Chondrocyte (in vitro differentiated cells): ENCODE measurements at places on chromosomes 2 and 18. TPM values are rescaled to one million over a fixed set of nuclear protein-coding genes. Genes with fewer than 3 reads are reported as not detected.

The DSC2 gene
- 0.58 to 2.3 TPM (median 2.0 TPM) in 3 replicates for total RNA-seq

- DNase-seq, result no peak
These were observed 119.2 kb downstream of the ETAA1 start for GRCh38 chr2:67516362-67516761.

DNA sequence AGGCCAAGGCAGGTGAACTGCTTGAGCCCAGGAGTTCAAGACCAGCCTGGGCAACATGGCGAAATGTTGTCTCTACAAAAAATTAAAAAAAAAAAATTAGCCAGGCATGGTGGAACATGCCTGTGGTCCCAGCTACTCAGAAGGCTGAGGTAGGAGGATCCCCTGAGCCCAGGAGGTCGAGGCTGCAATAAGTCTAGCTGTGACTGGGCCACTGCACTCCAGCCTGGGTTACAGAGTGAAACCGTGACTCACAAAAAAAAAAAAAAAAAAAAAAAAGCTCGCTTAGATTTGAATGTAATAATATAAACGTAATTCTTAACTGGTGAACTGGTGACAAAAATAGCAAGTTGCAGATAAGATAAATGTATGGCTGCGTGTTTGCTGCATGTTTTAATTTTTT lies 56.5 kb downstream of the TFCP2L1 start:
- DNase-seq, result peak; percentile 11

DNA sequence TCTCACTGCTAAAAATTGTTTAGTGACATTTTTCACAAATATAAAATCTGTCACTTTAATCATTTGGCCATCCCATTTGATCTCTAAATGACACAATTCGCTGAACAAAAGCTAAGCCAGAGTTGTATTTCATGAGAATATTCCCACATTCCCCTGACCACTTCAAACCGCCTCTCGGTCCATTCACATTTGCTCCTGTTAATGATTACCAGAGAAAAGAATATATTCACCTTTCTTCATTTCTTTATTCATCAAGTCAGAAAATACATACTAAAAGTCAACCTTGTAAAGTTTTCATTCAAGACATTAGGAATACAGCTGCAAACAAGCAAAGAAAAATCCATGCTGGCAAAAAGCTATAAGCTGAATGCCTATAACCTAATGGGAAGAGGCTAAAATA lies 225.5 kb downstream of the DOK6 start:
- no peak for DNase-seq

DNA sequence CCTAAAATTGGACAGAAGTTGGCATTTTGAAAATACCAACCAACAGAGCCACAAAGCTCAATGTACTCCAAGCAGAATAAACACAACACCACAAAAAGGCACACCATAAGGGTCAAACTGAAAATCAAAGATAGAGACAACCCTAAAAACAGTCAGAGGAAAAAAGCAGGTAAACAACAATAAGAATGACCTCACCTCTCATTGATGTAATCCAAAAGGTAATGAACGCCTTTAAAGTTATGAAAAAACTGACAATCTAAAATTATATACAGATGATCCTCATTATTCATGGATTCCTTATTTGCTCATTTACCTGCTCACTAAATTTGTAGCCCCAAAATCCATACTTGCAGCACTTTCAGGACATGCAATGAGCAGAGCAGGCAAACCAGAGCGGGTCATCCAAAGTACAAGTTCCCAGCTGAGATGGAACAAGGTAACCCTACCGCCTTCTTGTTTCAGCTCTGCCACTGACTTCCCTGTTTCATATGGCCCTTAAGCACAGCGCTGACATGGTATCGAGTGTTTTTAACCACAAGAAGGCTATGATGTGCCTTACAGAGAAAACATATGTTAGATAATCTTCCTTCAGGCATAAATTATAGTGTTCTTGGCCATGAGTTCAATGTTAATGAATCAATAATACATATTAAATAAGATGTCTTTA lies 17.0 kb downstream of the RTN4 start:
- DNase-seq, result no peak

The ZNF396 gene
- 1.4 to 1.5 TPM (median 1.4 TPM) in 3 replicates for total RNA-seq

DNA sequence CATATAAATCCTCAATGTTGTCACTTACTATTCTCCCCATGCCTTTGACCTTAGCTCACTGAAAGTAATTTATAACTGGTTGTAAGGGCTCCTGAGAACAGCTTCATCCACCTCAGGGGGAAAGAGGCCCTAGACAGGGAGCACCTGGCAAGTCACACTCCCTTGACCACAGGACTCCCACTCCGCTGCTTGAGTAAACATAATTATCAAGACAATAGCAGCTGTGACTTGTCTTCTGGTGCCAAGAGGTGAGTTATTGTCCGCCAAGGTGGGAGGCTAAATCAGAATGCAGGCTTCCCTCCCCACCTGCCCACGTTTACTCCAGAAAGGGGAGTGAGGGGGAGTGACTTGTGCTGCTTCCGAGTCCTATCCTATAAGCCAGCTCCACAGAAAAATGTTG lies 230.6 kb upstream of the LRATD1 start:
- no peak for DNase-seq

DNA sequence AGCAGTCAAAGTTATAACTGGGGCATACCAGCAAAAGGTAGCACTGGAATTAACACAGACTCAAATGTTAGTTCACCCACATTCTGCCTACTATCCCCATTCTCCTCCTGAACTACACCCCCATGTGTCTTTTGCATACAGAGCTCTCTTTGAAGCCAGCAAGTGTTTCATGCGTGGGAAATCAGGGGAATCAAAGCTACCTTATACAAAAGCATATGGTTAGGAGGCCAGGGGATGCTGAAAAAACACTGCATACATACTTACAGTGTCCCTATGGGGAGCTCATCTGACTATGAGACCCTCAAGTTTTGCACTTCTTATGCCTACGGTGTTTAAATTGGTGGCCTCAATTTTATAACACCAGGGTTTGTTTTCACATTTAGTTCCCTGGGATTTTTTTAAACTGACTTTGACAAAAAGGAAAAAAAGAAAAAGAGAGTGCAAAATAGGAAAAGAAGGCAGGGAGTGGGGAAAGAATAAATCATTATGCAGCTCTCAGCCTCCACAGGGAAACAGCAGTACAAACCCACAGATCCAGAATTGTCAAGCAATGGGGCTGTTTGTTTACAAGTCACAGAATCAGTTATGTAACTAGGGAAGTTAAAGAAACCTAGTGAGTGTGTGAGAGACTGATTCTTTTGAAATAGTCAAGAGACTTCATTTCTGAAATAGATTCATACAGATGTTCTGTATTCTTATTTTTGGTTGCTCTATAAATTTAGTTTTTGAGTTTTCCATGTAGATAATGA lies 20.1 kb upstream of the PPP3R1 start:
- DNase-seq, result no peak

DNA sequence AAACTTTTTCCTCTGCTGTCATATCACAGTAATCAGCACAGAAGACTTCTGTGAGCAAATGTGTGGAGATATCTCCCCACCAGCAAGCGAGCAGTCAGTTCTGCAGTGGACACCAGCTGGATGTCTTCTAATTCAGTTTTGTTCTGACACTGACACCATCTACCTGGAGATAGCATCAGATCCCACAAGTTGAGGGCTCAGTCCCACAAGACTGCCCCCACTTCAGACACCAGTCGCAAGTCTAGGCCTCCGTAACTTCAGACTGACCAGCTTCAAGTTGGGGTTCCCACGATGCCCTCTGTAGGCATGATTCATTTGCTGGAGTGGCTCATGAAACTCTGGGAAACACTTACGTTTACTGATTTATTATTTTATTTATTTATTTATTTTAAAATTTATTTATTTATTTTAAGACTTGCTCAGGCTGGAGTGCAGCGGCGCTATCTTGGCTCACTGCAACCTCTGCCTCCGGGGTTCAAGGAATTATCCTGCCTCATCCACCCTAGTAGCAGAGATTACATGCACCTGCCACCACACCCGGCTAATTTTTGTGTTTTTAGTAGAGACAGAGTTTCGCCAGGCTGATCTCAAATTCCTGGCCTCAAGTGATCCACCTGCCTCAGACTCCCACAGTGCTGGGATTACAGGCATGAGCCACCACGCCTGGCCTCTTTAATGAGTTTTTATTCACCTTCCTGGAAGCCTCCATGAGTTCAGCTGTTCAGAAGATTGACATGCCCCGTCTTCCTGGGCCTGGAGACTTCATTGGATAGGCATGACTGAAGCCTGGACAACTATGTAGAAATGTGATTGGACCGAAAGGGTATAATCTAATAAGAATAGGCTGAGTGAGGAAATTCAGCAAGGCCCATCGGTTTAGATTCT lies 55.7 kb downstream of the PAPOLG start:
- DNase-seq, result no peak

GRCh38 chr18:9048236-9048635 lies 54.3 kb upstream of the NDUFV2 start:
- DNase-seq, result no peak

DNA sequence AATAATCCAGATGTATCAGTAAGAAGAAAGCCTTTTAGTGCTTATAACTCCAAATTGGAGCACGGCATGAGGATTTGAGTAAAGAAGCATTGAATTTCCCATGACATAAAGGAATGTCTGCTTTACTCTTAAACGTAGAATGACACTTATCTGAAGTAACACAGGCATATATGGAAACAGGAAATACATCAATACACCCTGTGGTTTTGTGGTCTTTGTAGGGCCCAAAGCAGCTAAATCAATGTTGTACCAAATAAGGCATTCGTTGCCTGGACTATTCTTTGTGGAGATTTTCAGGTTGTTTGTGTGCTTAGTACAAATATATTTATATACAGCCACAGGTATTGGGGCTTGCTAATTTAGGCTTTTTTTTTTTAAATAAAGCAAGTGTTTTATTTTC lies 660.5 kb downstream of the LRRTM4 start:
- no peak for DNase-seq

The HOXD12 gene
- total RNA-seq, result not detected in 3 replicates

DNA sequence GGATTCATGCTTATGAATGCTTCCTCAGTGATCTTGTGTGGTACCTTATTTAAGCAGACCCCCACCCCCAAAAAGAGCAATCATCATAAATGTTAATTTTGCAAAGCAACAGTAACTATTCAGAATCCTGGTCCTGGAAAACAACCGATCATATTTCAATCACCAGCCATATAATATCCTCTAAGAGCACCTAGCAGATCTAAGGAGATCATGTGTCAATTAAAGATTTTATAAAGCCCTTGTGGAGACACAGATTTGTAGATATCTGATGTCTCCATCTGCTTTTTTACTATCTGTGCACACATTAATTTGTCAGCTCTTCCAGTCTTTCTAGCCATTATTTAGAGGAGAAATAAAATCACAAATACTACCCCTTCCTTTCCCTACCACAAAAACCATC lies 423.7 kb downstream of the TGIF1 start:
- no peak for DNase-seq

The ANXA4 gene
- total RNA-seq, result 88.1 to 100 TPM (median 99.0 TPM) in 3 replicates

DNA sequence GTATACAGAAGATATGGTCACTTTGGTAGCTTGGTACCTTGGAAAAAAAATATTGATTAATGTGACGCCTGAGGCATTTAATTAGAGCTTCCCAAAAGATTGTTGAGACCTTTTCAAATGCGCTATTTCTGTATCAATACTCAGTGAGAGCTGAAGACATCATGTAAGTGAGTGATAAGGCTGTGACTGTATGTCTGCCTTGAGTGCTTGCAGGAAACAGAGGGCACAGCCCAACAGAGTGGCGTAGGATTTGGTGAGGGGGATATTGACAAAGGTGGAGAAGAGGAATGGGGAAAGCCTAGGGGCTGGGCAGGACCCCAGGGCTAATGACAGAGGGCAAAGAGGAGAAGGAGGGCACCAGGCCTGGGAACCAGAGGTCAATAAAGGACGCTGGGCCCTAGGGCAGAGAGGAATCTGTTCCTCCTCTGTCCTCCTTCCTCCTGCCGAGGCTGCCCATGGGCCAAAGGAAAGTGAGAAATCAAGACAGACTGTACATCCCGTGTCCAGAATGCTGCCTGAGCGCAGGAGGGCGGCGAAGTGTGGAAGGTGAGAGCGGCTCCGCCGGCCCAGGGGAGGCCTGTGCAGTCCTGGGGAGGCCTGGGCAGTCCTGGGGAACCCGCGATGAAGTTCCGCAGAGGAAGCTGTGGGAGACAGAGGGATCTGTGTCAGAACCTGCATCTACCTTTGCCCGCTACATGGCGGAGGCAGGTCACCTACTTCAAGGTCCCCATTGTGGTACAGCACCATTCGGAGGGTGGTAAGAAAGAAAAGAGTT lies 228.6 kb upstream of the PIEZO2 start:
- DNase-seq, result no peak

The ANKRD30B gene
- not detected in 3 replicates for total RNA-seq

The SNORC gene
- 2.1 to 3.4 TPM (median 2.2 TPM) in 3 replicates for total RNA-seq

DNA sequence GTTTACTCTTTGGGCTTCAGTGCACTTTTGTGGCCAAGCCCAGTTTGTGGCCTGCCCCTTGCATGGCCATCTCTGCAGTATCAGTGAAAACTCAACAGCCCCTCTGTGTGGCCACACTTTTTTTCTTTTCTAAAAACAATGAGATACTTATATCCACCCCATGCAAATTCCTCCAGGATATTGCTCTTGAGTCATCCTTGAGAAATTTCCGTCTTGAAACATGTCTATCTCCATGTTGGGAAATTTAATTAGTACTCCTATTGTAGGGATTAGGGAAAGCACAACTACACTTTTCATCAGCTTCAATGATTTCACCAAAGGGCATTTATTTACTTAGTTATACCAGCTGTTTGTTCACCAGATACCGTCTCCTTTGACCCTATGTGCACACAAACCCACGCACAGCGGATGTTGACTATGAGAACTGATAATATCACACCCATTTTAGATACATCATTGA lies 993.1 kb downstream of the TSN start:
- DNase-seq, result no peak

DNA sequence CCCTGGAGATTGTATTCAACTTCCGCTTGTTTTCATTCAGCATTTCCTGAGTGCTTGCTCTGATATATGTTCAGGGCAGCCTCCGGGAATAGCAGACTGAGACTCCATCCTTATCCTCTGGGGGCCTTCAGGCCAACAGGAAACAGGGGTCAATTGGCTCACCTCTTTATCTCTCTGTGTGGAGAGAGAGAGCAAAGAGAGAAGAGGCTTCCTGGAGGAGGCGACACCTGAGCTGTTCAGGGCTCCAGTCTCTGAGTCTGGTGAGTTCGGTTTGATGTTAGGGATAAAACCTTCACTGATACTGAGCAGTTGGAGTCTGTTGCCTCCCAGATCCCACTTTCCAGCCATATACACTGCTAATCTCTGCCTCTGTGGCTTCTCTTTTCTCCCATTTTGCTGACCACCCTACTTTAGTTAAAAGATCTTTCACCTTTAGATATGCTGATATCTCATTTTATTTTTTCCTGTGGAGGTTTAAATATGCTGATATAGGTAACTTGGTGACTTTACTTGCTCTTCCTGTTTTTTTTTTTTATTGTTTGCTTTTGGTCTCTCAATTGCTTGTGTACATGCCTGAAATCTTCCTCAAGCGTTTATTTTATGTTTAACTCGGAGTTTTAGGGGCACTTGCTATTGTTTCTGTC lies 56.9 kb downstream of the KCNS3 start:
- DNase-seq, result no peak

- DNase-seq, result no peak
These were observed 20.9 kb downstream of the TWIST2 start for GRCh38 chr2:238868616-238869292.

GRCh38 chr2:10237392-10238321 lies 65.0 kb upstream of the HPCAL1 start:
- peak; percentile 59 for DNase-seq
